Activated CD4-positive, alpha-beta T cell treated with anti-CD3 and anti-CD28 coated beads, Interleukin-2, Interleukin-6, amounts not matched to agents 100 ng/mL and 50 ng/mL, durations not matched to agents 16 hours and 8 hours (primary cell): ENCODE measurements at places on chromosomes 2 and 18.
A peak's percentile ranks its signal among the peaks of the same experiment; 100 is the strongest.

DNA sequence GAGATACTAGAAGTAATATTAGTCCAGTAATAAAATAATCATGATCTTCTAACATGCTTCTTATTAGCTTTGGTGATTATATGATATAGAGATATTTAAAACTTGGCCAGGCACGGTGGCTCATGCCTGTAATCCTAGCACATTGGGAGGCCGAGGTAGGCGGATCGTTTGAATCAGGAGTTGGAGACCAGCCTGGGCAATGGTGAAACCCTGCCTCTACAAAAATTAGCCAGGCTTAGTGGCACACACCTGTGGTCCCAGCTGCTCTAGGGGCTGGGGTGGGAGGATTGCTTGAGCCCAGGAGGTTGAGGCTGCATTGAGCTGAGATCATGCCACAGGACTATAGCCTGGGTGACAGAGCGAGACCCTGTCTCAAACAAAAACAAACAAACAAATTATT is 87.0 kb downstream of the WDR7 start:
- no peak for DNase-seq

GRCh38 chr18:78587096-78587495 is 392.5 kb upstream of the SALL3 start:
- DNase-seq = no peak

- DNase-seq = peak; percentile 49
Measured at GRCh38 chr2:60872510-60872928, 8.9 kb upstream of the REL start.

- DNase-seq = no peak
Measured at GRCh38 chr2:69436596-69436937, 668 bp downstream of the NFU1 start.

DNA sequence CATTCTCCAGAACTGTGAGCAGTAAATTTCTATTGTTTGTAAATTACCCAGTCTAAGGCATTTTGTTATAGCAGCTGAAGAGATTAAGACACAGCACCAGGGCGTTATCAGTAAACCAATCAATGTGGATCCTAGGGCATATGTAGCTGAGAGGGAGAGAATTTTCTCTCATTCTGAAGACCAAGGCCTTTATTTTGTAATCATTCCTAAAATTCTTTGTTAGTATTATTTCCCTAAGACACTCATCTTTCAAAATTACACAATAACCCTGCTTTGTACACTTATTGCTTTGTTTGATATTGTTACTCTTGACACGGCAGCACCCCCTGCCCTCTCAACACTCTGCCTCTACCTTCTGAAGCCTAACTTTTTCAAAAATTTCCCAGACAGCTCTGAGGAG is 419.1 kb downstream of the SLC4A3 start:
- DNase-seq = no peak

DNA sequence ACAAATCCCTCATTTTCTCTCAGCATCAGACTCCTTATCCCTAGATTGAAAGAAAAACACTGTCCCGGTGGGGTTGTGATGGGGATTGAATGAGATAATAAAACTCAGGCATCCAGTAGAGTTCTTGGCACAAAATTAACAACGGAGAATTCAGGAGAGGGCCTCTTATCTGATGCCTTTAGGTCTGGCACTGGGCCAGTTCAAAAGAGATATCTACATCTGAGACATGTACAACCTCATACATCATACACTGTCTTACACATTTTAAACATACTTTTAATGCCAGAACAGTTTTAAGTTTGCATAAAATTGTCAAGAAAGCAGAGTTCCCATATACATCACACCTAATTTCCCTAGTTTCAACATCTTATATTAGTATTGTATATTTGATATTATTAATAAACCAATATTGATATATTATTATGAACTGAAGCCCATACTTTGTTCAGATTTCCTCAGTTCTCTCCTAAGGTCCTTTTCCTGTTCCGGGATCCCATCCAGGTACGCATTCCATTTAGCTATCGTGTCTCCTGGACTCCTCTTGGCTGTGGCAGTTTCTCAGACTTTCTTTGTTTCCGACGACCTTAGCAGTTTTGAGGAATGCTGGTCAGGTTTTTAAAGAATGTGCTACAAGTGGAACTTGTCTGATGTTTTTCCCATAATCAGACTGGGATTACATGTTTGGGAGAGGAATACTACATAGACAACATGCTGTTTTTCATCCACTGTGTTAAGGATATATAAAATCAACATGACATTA is 27.8 kb downstream of the NXPH2 start:
- DNase-seq = no peak
